ENCODE measurements at places on chromosomes 7 and 10.

GRCh38 chr10:1168763-1169162, 112.6 kb downstream of the WDR37 start:
- DNase-seq: no peak

DNA sequence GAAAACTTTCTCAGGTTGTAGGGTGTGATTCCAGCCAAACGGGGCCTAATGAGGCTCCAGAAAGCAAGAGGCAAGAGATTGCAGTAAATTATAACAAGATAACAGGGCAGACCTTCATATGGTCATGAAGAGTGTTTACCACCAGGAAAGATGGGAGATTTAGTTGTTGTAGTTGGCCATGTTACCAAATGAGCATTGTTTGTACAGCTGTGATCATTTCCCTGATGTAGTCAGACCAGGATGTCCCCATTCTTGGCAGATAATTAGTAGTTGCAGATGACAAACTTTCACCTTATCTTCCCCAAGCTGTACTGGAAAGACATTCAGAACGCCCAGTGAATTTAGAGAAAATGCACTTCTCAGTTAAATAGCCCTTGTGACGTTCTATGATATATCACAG, 630.8 kb downstream of the ANKRD7 start:
- no peak for DNase-seq

DNA sequence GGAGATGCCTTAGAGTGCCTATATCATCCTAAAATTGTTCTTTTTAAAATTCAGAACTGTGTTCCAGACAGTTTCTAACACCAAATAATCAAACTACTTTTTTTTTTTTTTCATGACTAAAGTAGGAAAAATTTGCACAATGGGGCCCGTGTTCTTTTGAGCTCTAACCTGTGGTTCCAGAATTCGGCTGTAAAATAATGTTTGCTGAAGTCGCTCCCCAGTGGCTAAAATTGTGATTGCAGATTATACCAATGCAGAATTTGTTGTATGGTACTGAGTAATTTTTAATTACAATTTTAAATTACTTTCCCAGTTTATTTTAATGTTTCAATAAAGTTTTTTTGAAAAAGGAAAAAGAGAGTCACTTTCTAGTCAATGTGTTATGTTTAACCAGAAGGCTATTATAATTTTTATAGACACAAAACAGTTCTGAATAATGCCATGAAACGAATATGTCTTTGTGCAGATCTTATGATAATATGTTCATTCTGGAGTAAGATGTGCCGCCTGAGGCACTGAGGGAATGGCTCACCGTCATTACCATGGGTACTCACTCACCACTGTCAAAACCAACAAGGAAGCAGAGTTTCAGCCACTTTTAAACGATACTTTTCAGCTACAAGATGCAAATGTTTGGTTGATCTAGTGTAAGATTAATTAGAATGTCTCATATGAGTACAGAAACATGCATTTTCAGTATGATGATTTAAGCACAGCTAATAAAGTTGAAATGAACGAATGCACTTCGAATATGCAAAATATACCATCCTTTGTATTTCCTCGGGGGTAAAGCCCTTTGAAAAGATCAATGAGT, 173.6 kb downstream of the PRKCQ start:
- DNase-seq: peak; percentile 64

DNA sequence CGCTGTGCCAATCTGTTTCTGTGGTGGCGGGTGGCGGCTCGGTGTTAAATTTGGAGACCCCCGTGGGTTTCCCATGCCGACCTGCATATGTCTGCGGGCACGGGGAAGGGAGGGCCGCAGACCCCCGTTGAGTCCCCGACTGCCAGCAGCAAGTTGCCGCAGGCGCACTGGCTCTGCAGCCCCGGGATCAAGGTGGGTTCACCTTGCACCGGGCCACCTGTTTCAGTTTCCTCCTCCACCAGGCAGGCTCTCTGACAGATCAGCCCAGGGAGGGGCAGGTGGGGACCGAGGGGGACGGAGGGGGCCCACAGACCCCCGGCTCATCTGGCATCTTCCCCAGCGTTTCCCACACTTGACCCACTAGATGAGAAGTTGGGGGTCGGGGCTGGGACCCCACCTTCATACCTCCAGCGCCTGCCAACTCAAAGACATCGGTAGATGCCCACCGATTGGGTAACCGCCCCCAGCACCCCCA, 95.9 kb downstream of the CUX1 start:
- no peak for DNase-seq

- no peak for DNase-seq
Observed at GRCh38 chr7:140982508-140982907, 32.2 kb downstream of the MRPS33 start.

DNA sequence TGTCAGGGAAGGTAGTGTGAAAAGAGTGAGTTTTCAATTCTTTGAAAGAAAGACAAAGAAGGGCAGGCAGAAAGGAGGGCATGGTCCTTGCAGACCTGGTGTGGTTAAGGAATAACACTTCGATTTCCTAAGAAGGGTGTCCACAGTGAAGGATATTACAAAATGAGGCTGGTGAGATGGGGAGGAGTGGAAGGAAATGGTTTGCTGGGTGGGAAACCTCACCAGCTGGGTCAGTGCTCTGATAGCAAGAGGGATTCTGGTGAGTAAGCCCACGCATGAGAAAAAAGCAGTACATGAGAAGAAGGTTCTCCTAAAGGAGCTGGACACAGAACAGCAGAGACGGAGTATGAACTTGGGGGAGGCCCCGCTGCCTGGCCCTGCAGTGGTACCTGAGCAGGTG, 230.6 kb upstream of the PLXNA4 start:
- no peak for DNase-seq

DNA sequence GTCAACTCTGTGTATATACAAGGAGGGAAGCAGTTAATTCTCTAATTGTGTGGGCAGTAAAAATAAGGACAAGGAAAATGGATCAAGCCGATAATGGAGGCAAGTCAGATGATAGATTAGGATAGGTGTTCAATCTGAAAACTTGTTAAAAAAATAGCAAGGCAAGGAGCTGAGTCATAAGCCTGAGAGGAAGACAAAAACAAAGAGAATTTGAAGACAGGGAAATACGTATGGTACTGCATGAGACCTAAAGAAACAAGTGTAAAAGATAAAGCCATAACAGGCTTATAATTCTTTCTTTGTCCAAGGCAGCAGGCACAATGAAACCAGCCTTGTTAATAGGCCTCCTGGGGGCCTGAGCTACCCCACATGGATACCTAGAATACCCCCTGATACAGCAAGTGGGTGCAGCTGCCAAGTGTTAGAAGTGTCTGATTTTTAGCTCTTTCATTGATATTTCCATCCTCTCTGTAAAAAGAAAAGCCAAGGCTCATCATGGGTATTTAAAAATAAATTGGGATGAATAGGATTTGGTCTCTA, 1570.6 kb upstream of the LRRTM3 start:
- no peak for DNase-seq

GRCh38 chr7:139060695-139061237, 24.9 kb upstream of the ZC3HAV1L start:
- no peak for DNase-seq

DNA sequence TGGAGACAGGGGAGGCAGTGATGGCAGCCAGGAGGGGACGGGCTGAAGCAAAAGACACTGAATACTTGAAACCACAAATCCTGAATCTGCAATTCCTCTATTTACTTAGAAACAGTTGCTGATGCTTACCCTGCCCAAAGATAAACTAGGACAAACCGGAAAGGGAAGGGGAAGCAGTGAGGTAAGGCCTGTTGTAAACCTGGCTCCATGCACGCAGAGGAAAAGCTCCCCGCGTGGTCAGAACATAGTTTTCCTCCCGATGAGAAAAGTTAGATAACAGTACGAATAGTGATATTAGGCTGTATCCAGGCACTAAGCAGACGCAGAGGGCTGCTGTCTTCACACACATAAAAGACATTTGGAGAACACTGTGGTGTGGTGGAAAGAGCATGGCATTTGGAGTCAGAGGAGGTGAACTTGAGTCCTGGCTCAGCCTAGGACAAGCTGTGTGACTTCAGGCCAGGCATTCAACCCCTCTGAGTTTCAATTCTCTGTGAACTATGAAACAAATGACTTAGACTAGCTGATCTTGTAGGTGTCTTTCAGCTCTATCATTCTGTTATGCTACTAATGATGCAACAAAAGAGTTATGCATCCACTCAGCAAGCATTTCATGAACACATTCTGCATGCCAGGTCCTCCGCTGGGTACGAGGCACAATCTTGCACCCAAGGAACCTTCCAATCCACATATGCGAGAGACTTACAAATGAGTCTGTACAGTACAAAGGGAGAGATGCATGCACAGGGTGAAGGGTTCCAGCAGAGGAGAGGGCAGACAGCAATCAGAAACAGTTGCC, 80.9 kb downstream of the SORBS1 start:
- no peak for DNase-seq

GRCh38 chr7:94052398-94053180, 48.4 kb upstream of the BET1 start:
- DNase-seq: no peak

DNA sequence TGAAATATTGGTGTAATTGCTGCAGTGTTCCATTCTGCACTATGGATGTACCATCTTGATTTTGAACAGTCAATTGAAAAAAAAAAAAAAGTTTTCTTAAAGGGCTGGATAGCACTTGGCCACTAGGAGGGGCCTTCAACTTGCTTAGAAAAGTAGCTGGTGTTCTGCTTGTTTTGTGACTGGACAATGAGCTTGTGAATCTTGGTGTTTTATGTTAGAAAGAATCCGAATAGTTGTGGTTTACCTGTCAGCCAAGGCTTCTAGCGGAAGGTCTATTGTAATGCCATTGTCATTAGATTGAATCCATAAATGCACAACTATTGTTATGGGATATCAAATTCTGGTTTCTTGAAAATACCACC, 77.1 kb downstream of the BMPER start:
- peak; percentile 67 for DNase-seq

DNA sequence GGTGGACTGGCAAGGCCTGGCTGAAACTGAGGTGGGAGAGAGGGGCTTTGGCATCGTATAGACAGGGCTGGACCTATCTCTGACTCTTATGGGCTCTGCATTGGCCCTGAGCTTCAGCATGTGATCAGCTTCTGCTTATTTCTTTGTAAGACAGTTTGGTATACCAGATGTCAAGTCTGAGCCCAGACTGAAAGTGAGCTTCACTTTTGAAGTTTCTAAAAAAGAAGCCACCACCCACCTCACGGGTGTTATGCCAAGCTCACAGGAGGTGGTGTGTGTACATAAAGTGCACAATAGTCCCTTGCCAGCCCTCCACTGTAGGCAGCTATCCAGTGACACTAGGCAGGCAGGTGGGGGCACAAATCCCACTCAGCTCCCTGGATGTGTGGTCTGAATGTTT, 68.7 kb upstream of the SEPHS1 start:
- no peak for DNase-seq

GRCh38 chr10:17358461-17358860, 95.9 kb downstream of the ST8SIA6 start:
- no peak for DNase-seq

GRCh38 chr10:112137154-112137987, 46.2 kb downstream of the GPAM start:
- peak; percentile 87 for DNase-seq

- DNase-seq: no peak
Observed at GRCh38 chr10:44004913-44005787, 356.5 kb upstream of the ZNF32 start.

DNA sequence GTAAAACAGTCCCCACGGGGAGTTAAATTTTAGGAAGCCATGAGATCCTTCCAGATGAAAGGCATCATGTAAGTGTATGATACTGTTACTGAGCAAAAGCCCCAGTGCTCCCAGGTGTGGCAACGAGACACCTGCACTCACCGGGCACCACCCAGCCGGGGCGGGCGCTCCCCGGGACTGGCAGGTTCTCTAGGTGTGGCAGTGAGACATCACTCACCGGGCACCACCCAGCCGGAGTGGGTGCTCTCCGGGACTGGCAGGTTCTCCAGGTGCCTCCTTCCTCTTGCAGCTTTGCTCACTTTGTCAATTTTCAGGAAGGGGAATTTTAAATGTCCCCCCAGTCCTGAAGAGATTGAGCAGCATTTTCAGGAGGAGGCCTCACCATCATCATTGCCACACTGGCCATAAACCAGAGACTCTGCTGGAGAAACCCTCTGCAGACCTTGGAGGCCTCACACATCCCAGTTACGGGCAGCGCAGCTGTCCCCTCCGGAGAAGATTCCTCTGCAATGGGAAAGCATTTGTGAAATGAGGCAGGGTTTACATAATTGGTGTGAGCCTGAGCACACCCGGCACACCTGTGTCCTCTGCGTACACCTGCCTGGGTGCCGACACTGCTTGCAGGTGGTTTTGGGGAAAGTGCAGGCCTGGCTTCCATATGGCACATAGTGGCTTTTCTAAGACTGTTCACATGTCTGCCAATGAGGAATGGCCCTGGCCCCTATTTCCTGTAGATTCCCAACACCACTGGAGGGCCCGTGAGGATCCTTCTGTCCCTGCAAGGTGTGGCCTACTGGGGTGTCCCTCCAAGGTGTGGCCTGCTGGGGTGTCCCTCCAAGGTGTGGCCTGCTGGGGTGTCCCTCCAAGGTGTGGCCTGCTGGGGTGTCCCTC, 191.4 kb downstream of the EBF3 start:
- no peak for DNase-seq

GRCh38 chr7:5001911-5002310, 42.9 kb upstream of the MMD2 start:
- DNase-seq: no peak

- no peak for DNase-seq
Observed at GRCh38 chr10:64468219-64468618, 947.0 kb downstream of the REEP3 start.

GRCh38 chr7:17580141-17580540, 281.7 kb downstream of the AHR start:
- DNase-seq: no peak

DNA sequence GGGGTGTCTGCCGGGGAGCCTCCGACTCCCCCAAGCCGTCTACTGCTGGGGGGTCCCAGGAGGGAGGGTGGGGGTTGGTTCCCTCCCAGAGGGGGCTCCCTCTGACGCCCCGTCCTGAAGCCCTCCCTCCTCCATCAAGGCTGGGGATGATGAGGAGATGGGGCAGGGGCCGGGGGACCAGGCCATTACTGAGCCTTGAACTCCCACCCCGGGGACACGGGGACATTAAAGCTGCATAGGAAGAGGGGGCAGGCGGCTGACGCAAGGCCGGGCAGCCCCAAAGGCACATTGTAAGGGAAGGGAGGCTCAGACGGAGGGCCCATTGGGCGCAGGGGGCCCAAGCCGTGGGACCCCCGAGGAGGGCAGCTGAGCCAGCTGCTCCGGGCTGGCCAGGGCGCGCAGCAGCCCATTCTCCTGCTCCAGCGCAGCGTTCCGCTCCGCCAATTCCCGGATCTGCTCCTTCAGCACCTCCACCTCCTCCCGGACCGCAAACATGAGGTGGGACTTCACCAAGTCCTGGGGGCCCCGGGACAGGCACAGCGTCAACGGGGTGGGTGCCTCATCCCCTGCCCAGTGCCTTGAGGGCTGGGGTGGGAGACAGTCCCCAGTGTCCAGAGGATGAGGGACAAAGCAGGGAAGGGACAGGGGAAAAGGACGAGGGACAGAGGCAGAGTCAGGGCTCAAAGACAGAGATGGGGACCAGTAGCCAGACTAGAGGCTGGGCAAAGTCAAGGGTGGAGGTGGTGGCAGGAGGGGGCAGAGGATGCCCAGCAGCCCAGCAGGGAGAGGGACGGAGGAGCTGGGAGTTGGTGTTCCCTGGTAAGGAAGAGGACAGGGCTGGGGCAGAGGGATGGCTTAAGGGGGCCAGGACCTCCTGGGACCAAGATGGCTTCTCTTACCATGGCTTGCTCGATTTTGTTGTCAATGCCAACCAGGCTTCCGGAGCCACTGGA, 2.9 kb upstream of the SPACDR start:
- no peak for DNase-seq

Data from A549 (cell line).